ENCODE measurements at places on chromosomes 11 and 22.

DNA sequence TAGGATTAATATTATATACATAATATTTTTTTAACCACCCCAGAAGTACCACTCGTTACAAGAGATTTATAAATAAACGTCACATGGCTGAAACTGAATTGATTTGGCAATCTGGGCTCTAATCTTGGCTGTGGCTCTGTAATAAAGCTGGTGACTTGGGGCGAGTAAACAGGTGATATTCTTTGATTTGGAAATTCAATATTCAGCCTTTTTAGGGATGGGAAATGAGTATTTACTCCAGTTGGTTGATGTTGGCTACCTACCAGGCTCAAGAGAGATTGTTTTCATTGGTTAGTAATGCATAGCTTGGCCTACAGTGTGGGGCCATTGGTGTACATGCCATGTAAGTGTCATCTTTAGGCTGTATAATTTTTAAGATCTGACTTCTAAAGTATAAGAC lies 117.7 kb upstream of the SORL1-AS1 start:
- DNase-seq = no peak

DNA sequence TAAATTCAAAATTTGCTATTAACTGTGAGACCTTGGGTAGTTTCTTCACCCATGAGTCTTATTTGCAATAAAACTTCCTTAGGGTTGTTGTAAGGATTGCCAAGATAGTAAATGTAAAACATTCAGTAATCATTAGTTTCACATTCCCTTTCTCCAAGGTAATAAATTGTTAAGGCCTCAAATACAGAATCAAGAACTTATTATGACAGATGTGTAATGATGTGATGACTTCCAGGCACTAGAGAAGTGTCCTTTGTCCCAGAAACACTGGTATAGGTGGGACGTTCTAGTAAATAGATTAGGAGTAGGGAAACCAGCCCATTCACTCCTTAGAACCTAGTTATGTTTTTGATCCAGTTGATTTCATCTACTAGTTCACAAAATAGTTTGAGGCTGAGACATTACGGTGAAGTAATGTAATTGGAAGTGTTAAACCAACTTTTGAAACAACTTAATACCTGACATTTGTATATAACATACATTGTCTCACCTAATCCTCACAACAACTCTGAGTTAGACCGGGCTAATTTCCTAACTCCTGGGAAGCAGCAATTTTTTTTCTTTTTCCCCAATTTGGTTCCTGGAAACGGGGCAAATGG lies 25.5 kb downstream of the CTNND1 start:
- no peak for DNase-seq

GRCh38 chr11:15757048-15757698 lies 599.2 kb downstream of the SOX6 start:
- DNase-seq = peak; percentile 3

DNA sequence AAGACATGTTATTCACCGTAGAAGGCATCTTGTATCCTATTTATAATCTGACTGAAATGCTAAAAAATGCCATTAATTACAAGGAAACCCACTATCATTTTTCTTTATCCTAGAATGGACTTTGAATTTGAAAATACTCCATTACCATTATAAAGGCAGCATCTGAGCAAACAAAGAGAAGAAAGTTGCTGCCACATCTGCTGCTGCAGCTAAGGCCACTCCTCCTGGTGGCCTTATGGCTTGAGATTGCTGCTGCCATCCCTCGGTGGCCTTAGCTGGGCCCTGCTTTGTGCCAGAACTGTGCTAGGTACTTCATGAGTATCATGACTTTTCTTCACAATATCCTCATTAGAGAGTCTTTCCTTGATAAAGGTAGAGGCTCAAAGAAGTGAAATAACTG lies 1210.1 kb upstream of the TENM4 start:
- no peak for DNase-seq

DNA sequence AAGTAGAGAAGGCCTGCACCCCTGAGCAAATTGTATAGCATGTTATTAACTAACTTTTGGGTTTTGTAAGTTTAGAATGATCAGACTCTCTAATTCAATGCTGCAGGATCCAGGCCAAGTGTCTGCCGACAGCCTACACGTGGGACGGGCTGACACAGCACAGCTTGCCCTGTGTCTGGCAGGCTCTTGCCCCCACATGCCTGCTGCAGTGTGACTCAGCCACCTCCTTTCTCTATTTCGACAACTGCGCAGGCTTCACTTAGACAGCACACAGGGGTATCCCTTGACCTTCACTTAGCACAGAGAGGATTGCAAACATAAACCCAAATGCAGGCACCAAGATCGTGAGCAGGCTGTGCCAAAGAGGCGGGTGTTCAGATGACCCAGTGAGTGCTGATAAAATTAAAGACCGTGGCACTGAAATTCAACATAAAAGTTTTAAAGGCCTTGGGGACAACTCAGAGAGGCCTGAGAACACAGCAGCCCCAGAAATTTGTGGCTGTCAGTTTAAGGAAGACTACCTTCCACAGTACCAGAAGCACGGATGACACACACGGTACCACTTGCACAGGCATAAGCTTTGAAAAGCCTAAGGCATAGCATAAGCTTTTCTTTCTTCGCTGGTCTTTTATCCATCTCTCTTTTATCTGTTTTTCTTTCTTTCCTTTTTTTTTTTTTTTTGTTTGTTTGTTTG lies 37.8 kb downstream of the SCN3B start:
- DNase-seq = no peak

- DNase-seq = no peak
Observed at GRCh38 chr22:35229865-35230264, 27.4 kb upstream of the HMGXB4 start.

DNA sequence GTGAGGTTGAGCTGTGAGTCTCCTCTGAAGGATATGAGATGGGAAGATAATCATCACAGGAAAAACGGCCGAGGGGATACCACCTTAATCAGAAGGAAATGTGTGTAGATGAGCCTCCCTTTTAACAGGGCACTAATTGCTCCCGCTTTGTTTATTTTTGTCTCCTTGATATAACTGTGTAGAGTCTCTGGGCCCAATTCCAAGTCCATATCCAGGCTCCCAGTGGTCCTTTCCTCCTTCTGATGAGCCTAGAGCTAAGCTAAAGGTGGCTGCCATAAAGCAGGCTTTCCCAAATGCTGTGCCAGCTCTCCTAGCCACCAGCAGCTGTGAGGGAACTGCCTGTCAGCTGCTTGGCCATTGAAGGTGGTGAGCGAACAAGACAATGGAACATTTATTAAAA lies 17.1 kb upstream of the CCDC90B start:
- no peak for DNase-seq

GRCh38 chr11:130042093-130042591 lies 27.6 kb upstream of the APLP2 start:
- peak; percentile 90 for DNase-seq

- no peak for DNase-seq
Observed at GRCh38 chr22:45563362-45564040, 60.8 kb downstream of the FBLN1 start.
